Aorta (tissue), 5 donors: ENCODE measurements at places on chromosomes 12 and 14. TPM values are rescaled to one million over a fixed set of nuclear protein-coding genes. Genes with fewer than 3 reads are reported as not detected.

DNA sequence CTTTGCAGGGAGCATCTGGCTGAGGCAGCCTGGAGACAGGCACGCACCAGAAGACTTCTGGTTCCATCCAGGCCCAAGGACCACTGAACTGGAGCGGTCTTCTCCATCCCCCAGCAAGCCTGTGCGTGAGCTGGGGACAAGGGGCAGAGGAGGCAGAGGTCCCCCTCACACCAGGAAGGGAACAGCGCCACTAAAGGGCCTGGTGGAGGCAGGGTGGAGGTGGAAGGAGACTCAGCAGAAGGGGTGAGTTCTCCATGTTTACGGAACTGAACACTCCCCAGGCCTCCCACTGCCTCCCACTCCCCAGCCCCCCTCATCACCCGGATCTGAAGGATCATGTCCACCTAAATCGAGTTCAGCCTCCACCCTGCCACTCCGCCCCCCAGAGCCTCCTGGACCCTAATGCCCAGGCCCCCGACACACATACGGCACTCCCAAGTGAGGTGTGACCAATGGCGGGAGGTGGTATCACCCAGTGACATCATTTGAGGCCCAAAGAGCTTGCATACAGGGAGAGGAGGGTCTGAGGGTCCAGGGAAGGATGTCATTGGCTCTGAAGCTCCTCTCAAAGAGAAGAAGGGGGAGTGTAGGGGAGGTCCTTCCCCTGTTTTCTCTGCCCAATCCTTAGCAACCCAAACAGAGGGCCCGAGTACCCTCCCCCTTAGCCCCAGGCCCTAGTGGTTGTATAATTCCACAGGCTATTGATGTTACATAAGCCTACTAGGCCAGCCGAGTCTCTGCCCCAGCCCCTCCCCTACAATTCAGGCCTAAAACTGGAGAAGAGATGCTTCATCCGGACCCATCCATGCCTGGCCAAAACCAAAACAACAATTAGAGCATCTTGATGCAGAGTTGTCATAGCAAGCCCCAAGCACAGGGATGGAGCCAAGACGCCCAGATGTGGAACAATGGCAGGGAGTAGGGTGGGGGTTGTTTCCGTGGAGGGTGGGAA is 1.0 kb downstream of the FAIM2 start:
- peak; percentile 45 for DNase-seq
- H3K4me3 ChIP-seq, result no peak overlapping the region
- no peaks in the 10 kb centered on the region for H3K4me1 ChIP-seq
- H3K36me3 ChIP-seq, result no peaks in the 10 kb centered on the region
- no peak overlapping the region for H3K27ac ChIP-seq

DNA sequence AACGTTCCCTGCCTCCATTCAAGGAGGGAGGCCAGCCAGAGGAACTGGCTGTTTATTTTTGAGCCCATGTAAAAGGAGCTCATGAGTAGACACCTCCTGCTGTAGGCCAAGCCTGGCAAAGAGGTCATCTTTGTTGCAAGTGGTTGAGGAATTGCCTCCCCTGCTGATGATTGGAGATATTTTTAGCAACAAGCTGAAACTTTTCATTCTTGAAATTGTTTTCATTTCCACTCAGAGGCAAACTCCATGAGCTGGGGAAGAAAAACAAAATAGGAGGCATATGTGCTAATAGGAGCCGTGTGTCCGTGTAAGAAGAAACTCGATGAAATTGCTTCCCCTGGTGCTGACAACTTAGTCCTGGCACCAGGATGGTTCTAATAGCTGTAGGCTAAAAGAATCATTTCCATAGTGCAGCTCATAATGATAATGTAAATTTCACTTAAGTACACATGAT is 440.1 kb upstream of the FAR2 start:
- no peak overlapping the region for H3K4me3 ChIP-seq
- H3K4me1 ChIP-seq, result peaks cover 2% of the 10 kb centered on the region
- no peaks in the 10 kb centered on the region for H3K36me3 ChIP-seq
- no peak overlapping the region for H3K27ac ChIP-seq
- DNase-seq, result no peak

DNA sequence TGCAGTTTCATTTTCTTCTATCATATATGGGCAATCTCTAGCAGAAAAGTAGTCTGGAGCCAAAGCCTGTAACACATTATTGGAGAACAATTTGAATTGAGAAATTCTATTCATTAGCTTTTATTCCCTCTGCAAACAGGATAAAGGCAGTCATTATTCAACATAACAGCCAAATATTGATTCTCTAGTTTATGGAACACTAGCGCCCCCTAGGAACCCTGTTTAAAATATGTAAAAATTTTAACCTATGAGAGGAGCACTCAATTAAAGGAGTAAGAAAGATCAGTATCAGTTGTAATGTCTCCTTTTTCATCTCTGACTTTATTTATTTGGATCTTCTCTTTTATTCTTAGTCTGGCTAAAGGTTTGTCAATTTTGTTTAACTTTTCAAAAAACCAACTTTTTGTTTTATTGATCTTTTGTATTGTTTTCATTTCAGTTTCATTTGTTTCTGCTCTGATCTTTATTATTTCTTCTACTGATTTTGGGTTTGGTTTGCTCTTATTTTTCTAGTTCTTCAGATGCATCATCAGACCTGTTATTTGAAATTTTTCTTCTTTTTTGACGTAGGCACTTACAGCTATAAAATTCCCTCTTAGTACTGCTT is 4.8 kb upstream of the LMNTD1 start:
- DNase-seq, result no peak
- H3K4me3 ChIP-seq, result no peak overlapping the region
- H3K36me3 ChIP-seq, result no peaks in the 10 kb centered on the region
- no peaks in the 10 kb centered on the region for H3K4me1 ChIP-seq
- H3K27me3 ChIP-seq, result no peaks in the 10 kb centered on the region

DNA sequence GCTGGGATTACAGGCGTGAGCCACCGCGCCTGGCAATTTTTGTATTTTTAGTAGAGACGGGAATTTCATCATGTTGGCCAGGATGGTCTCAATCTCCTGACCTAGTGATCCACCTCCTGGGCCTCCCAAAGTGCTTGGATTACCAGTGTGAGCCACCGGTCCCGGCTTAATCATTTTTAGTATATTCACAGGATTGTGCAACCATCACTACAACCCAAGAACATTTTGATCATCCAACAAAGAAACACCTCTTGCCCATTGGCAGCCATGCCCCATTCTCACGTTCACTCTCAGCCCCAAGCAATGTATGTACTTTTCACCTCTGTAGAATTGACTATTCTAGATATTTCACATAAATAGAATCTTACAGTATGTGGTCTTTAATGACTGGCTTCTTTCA is 19.9 kb downstream of the SP1 start:
- no peaks in the 10 kb centered on the region for H3K27me3 ChIP-seq
- DNase-seq, result no peak
- H3K4me1 ChIP-seq, result no peaks in the 10 kb centered on the region
- no peak overlapping the region for H3K27ac ChIP-seq
- H3K4me3 ChIP-seq, result no peak overlapping the region
- no peaks in the 10 kb centered on the region for H3K36me3 ChIP-seq

DNA sequence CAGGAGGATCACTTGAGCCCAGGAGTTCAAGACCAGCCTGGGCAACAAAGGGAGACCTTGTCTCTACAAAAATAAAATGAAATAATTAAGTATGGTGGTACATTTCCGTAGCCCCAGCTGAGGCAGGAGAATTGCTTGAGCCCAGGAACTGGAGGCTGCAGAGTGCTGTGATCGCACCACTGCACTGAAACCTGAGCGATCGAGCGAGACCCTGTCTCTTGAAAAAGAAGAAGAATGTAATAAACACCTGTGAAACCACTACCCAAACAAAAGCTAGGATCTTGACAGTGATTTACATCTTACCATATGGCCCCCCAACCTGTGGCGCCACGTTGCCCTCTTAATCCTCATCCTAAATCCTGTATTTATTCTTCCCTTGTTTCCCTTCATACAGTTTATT is 5.7 kb upstream of the DTX1 start:
- no peak for DNase-seq

The RDH5 gene
- total RNA-seq, result 21.9 TPM

The ADAMTS20 gene
- not detected for total RNA-seq

The AQP2 gene
- total RNA-seq, result not detected

The AGAP2 gene
- 2.6 TPM for total RNA-seq

The NTF3 gene
- total RNA-seq, result 21.8 TPM

The DIO2 gene
- total RNA-seq, result 10.7 TPM
